ENCODE measurements at places on chromosomes 13 and 19.

- DNase-seq = no peak
Measured at GRCh38 chr19:46861691-46862502, 1.1 kb downstream of the ARHGAP35 start.

- DNase-seq = no peak
Measured at GRCh38 chr19:39446365-39447084, 1.1 kb downstream of the SUPT5H start.

- no peak for DNase-seq
Measured at GRCh38 chr13:33367926-33368325, 82.4 kb upstream of the STARD13 start.

DNA sequence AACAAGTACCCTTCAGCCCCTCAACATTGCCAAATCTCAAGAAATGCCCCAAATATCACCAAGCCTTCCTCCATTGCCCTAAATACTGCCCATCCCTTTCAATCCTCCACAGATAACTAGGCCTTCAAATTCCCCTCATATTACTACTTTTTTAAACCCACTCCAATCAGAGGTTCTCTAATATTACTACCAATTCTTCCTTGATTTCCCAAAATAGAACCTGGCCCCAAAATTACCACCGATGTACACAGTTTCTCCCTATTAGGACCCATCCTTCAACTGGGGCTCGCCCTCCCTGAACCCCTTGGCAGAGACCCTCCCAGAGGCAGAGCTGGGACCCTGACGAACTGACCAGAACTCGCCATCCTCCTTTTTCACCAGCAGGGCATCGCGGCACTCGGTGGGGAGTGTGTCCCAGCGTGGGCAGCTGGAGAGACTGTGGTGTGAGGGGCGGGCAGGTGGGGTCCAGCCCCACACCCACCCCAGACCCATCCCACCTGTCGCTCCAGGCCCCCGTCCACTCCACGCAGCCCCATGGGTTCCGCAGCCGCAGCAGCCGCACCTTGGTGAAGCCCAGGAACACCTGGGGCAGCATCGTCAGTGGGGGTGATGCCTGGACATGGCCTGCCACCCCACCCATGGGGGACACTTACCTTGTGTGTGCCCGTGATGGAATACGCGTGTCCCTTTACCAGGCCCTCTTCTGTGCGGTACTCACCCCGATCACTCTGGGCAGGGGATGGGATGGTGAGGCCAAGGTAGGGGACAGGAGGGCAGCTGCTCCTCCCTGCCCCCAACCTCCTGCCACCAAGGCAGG lies 6.1 kb downstream of the CAPN12 start:
- no peak for DNase-seq

DNA sequence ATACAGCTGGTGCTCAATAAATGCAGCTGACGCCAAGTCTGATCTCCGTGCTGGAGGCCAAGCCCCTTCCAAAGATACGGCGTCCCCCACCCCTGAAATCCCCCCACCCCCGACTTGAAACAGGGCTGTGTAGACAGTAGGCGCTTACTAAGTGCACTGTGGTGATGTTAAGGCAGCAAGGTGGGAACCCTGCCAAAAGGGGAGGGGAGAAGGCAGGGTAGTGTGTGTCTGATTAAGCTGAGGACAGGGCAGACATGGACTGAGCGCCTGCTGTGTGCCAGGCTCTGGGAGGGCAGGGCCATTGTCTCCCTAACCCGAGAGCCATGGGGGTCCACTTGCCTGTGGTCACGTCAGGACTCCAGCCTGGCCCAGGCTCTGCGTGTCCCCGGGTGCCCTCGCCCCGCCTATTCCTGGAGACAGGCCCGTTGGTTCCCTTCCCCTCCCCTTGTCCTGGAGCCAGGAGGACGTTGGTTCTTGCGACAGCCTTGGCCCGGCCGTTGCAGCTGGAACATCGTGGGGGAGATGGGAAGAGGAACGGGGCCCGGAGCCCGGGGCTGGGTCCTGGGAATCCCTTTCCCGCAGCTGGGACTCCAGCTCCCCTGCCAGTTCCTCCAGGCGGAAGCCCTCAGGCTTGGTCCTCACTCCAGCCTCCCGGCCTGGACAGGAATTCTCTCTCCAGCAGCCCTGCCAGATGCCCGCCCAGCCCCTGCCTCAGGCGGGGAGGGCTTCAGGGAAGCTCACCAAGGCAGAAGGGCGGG lies 1.7 kb upstream of the ELANE start:
- no peak for DNase-seq

GRCh38 chr13:91132786-91133185 lies 214.7 kb upstream of the MIR17HG start:
- DNase-seq = no peak

DNA sequence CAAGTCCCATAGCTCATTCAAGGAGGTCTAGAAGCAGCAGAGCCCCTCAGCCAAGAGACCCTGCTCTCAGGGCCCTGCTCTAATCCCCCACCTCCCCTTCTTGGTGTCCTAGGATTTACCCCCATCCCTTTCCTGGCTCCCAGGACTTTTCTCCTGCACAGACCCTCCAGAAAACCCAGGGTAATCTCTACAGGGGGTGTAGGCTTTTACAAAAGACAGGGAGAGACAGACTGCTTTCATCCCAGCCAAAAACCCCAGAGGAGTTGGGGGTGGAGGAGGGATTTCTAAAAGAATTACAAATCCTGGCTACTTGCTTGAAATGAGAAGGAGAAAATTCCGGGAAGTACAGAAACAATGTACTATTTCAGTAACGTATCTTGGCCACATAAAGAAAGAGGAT lies 133.3 kb downstream of the TNFSF13B start:
- no peak for DNase-seq

DNA sequence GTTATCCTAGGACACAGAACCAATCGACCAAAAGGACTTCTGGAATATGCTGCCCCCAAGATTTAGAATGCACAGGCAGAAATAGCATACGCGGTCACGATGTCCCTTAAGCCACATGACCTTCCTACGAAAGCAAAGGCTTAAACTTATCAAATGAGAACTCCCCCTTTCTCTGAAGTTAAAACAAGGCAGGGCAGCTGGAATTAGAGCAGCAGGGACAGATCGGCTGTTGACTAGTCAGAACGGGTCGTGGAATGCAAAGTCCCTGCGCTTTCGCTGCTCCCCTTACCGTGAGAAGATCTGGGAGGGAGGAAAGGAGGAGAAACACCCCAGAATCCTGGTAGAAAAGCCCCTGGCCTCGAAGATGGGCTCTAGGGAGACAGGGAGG lies 799 bp upstream of the USPL1 start:
- DNase-seq = peak; percentile 51

DNA sequence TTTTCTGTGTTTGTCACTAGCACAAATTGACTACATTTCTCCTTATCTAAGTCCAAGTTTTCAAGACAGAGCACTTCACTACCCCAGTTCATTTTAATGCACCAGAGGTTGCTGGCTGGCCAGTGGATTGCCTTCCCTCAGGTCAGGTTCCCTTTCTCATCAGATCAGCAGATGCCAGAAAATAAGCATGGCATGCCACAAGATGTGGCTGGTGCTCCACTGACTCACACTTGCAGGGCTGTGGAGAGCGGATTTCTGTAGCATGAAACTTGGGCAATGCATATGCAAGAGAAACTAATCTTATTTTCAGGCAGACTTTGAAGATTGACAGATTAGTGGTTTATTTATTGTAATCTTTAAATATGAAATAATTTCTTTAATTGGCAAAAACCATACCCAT lies 79.5 kb downstream of the RUBCNL start:
- DNase-seq = no peak

- peak; percentile 10 for DNase-seq
Measured at GRCh38 chr13:19818223-19818842, 35.6 kb upstream of the PSPC1 start.

DNA sequence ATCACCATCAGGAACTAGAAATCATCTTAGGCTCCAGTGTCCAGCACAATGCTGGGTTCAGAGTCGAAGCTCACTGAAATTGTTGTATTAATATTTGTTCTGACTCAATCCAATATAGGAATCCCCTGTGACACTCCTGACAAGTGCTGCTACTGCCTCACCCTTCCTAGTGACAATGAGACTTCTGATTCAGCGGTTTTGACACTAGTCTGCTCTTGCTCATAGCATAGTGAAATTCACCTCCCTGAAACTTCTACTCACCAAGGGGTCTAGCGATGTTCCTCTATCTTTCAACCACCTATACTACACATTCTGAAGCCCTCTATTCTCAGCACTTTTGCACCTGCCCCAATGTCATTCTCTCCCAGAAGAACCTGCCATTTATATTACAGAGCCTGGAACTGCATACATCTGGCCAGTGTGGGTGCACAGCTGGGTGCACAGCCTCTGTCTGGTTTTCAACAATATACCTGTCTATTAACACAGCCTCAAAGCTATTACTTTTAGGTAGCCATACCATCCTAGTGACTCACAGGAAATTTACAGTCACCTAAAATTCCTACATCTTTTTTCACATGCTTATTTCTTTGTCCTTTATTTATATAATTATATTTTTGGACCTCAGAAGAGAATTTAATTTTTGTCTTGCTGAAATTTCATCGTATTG lies 88.3 kb downstream of the DOCK9 start:
- DNase-seq = no peak

DNA sequence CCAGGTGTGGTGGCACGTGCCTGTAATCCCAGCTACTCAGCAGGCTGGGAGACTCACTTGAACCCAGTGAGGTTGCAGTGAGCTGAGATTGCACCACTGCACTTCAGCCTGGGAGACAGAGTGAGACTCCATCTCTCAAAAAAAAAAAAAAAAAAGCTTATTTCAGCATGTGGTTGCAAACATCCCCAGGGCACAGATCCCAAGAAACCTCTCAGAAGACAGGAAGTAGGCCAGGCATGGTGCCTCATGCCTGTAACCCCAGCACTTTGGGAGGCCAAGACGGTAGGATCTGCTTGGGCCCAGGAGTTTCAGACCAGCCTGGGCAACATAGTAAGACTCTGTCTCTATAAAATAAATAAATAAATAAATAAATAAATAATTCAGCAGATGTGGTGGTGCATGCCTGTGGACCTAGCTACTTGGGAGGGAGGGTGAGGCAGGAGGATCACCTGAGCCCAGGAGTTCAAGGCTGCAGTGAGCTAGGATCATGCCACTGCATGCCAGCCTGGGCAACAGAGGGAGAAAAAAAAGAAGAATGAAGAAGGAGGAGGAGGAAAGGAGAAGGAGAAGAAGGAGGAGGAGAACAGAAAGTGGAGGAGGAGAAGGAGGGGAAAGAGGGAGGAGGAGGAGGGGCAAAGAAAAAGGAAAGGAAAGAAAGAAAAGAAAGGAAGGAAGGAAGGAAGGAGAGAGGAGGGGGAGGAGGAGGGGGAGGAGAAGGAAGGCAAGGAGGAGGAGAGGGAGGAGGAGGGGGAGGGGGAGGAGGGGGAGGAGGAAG lies 4.3 kb upstream of the LRRC8E start:
- no peak for DNase-seq

- DNase-seq = no peak
Measured at GRCh38 chr19:51507192-51507591, 5.6 kb upstream of the SIGLEC12 start.

DNA sequence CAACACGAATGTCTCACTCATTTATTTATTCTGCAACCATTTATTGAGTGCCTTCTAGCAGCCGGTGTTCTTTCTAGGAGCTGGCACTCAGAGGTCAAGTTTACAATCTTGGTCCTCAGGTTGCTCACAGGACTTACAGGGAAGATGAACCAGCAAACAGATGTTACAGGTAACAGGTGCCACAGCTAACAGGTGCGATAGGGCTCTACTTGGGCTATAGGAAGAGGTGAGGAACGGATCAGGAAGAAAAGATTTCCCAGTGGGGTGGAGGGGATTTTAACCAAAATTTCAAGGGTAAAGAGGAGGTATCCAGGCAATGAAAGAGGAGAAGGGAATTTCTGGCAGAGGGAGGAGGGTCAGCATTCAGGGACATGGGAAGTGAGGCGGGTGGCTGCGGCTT lies 87.3 kb upstream of the FARP1 start:
- no peak for DNase-seq

DNA sequence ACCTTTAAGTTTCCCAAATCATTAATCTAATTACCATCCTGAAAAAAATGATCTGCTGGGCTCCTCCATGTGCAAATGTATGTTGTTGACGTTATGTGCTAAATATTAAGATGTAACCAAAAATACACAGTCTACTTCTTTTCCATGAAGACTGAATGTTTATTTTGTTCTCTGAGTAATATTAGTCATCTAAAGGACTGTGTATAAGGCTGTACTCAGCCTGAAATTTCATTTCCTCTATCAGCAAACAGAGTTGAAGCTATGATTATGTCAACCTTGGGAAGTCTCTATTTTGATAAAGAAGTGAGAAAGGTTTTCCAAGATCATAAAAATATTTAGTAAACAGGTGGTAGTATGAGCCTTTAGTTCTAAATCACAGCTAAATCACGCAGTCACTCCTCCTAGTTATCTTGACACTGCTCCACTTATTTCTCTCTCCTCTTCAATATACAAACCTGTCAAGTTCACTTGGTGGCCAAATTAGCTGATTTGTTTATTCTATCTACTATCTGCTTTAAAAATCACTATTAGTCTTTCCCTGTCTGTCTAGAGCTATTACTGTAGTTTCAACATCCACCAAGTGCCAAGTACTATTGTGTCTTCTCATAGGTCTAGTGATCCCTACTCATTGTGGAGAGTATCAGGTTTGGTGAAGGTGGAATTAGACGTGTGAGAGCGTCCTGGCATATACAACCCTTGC lies 211.7 kb upstream of the STARD13 start:
- DNase-seq = no peak

GRCh38 chr19:12159773-12160414 lies 3.0 kb upstream of the ZNF136 start:
- no peak for DNase-seq

DNA sequence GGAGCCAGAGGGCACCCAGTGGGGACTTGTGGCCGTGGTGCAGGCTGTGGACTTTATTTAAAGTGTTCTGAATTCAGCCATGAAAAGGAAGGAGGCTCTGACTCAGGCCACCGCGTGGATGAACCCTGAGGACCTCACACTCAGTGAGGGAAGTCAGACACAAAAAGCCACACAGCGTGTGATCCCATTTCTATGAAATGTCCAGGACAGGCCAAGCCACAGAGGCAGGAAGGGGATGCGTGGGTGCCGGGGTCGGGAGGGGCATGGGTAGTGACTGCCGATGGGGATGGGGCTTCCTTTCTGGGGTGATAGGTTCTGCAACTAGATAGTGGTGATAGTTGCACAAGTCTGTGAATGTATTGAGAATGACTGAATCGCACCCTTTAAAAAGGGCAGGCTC lies 8.7 kb upstream of the ZBTB7A start:
- DNase-seq = no peak

GRCh38 chr13:100532090-100532766 lies 56.4 kb downstream of the GGACT start:
- no peak for DNase-seq
